ENCODE measurements at places on chromosomes 2 and 18. TPM values are rescaled to one million over a fixed set of nuclear protein-coding genes. Genes with fewer than 3 reads are reported as not detected.

- DNase-seq = no peak
These were observed 36.2 kb upstream of the YES1 start for GRCh38 chr18:848062-848861.

DNA sequence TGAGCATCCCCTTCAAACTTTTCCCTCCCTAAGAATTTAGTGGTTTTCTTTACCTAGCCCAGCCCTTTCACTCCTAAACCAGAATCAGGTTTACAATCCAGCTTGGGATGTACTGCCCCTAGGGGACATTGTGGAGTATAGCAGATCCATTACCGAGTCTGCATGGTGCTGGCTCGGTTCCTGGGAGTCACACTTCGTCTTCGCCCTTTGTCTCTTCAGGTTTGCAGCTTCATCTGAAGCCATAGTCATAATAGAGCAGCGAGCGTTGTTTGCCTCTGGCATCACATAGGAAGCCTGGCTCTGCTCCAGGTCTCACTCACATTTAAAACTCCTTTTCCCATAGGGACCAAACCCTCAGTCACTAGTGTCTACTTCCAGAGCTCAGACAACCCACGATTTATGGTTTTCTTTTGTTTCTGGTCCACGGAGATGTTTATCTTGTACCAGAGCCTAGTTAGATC, 16.8 kb upstream of the LYPD6 start:
- peak; percentile 54 for DNase-seq

DNA sequence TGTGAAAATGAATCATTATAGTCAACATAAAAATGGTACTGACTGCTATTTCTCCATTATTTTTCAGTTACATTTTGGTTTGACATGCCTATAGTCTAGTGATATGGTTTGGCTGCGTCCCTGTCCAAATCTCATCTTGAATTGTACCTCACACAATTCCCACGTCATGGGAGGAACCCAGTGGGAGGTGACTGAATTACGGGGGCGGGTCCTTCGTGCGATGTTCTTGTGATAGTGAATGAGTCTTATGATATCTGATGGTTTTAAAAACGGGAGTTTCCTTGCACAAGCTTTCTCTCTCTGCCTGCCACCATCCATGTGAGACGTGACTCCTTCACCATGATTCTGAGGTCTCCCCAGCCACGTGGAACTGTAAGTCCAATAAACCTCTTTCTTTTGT, 70.3 kb downstream of the BAZ2B start:
- DNase-seq = no peak

The CERKL gene
- total RNA-seq = 0.29 TPM

DNA sequence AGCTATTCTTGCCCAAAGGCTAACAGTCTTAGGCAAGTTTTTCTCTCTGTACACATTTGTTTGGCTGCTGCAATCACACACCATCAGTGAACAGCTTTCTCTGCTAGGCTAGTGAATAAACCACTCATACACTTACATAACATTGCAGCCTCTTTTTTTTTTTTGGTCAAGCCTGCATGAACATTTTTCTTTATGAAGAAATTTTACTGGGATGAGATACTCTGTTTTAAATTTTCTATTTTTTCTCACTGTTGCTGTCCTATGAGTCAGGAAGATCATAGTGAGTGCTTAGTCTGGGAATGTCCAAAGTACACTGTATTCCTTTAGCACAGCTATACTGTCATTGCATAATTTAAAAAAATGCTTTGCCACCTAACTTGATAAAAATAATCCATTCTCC, 58.5 kb downstream of the ROCK1 start:
- no peak for DNase-seq

DNA sequence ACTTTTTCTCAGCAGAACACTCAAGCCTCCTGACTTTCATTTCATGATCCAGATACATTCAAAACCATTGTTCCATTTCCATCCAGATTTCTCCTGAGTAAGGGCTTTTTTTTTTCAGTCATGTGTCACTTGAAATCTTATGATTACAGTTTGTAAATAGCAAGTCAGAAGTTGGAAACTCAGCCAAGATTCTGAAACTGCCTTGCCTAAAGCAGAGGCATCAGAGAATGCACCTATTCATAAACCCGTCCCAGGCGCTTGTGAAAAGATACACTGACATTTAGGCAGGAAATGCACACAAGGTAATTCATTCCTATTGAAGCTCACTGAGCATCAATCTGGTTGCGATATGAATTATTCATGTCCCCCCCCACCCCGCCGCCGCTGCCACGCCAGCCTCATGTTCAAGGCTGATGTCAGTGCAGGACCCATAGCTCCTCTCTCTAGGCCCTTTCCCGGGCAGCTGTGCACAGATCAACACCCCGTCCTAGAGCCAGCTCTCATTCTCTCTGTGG, 30.4 kb upstream of the MGAT4A start:
- no peak for DNase-seq

The ALPI gene
- total RNA-seq = not detected

The SERPINB11 gene
- not detected for total RNA-seq

DNA sequence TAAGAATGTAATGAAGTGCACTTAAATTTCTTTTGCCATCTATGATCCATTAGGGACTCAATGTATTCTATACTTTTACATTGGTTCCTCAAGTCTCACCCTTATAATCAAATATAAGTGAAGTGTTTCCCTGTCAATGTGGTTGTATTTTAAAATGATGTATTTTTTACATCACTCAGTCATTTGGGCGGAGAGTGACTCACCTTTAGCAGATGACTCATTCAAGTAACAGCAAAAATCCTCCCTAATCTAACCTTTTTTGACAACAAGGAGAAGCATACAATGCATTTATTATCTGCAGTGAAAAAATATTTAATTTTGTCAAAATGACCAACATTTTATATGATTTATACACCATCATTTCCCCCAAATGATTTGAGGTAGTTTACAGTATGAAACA, 94.4 kb downstream of the FANCL start:
- DNase-seq = no peak

DNA sequence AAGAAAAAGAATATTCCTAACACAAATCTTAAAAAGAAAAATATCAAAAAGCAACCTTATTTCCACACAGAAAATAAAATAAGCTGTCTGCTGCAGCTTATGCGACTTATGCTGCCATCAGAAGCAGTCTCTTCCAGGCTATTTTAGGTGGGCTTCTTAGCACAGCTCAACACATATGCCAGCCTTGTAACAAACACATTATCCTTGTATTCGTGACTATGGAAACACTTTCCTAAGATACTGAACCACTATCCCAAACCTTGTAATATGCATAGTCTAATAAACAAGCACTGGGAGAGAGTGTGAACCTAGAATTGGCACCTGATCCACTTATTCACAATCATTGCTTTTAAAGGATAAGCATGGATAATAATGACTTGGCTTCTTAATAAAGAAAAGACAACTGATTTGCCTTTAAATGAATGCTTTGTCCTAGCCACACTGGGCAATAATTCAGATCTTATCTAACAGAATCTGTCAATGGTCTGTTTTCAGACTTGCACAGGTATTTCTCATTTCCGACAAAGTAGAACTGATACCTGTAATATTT, 40.0 kb upstream of the RNU4ATAC start:
- DNase-seq = no peak

- DNase-seq = no peak
These were observed 50.1 kb downstream of the SLC14A1 start for GRCh38 chr18:45774065-45774521.

DNA sequence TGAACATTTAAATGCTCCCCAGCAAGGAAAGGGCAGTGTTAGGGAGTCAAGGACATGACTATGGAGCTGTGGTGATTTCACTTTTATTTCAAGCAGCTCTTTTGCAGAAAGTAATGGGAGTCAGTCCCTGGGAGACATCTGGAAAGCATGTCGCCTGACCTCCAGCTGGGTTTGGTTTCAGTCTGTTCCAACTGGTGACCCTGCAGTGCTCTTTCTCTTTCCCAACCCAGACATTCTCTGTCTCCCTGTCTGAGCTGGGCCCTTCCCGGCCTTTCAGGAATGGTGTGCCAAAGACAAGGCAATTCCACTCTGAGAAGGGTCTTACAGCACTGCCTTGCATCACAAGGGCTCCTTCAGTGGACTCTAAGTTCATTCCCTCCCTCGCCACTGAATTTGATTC, 323.2 kb downstream of the OSR1 start:
- DNase-seq = peak; percentile 26

GRCh38 chr2:6866275-6866671, 566 bp upstream of the CMPK2 start:
- no peak for DNase-seq

The DES gene
- 17.1 TPM for total RNA-seq

DNA sequence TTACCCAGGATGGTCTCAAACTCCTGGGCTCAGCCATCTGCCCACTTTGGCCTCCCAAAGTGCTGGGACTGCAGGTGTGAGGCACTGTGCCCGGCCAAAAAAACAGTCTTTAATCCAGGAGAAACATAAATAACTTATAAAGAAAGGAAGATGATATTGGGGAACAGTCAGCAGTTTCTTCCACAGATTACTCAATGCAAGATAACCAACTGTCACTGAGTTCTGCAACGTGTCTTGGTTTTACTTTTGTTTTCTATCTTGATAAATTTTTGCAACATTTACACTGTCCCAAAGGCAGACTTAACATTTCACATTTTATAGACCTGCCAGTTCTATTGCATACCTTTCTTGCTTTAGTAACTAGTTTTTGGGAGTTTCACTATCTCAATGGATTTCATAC, 71.1 kb downstream of the ANKRD44 start:
- DNase-seq = no peak

DNA sequence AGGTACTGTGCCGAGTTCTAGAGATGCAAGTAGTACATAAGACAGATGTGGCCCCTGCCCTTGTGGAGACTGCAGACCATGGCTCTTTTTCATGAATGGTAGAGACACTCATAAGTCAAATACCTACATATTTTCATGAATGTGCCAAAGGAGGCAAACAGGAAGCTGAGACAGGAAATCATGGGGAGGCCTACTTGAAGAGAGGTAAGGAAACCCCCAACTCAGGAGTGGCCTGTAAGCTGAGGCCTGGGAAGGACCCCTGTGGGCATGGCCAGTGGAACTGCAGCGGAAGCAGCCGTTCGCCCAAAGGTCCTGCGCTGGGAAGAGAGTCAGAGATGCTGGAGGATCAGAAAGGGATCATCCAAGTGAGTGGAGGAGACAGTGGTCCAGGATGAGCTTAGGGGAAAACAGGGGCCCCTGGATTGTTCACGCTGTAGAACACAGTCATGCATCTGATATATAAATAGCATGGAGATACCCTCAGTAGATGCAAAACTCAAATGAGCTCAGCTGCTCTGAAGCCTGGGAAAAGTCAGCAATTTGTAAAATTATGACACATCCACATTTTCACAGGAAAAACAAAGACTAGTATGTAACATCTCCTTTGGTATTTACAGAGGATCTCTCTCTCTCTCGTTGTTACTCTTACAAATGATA, 228.9 kb downstream of the NEDD4L start:
- DNase-seq = no peak

DNA sequence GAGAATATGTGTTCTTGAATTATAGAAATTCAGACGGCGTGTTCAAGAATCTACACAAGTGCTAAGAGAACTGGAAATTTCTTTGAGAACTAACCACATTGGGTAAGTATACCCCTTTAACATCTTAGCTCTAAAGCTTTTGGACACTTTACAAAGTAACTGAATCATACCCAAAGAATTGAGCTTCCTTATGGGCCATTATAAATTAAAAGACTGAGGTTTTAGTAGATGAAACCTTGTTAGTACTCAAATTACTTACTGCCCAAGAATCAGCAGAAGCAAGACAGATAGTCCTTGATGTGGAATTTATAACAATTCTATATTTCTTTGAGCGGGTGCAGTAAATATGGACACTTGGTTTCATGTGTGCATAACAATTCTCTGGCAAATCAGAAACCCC, 168.3 kb downstream of the PRPF40A start:
- DNase-seq = no peak

- no peak for DNase-seq
These were observed 34.6 kb downstream of the HS6ST1 start for GRCh38 chr2:128284037-128284441.

The CYP26B1 gene
- total RNA-seq = 41.6 TPM

GRCh38 chr2:191951376-191951775, 104.5 kb upstream of the CAVIN2 start:
- DNase-seq = no peak

DNA sequence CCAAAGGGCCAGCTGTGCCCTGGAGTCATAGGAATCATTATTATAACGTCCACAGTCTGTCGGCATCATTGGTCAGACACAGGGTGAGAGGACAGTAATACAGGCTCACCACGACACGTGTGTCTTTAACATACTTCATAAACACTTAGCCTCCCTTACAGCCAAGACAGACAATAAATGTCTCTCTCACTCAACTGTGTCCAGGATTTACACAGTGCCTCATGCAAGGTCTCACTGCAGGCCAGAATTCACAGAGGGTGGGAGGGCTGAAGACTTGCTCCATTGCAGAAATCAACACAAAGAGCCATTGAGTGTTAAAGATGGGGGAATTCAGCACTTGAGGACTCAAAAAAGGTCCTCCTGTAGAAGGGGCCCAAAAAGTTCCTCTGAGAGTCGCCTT, 210.5 kb downstream of the BCL2 start:
- no peak for DNase-seq
